NCI-H774 (cell line): ENCODE measurements at places on chromosomes 7 and 10.

DNA sequence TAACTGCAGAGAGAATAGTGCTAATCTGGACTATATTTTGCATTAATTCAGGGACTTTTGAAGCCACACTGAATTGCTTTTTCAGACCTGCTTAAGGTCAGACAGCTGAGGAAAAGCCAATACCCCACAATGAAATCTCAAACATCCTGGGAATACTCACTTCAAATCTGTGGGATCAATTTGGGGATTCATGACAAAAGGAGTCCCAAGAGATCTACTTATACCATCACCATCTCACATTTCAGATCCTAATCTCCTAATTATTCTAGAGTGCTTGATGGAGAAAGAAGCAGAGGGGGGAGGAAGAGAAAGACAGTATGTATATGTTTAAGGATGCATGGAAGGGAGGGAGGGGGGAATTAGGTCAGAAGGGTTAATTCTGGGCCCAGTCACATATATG, 202.2 kb downstream of the CACNA2D1 start:
- DNase-seq: no peak

DNA sequence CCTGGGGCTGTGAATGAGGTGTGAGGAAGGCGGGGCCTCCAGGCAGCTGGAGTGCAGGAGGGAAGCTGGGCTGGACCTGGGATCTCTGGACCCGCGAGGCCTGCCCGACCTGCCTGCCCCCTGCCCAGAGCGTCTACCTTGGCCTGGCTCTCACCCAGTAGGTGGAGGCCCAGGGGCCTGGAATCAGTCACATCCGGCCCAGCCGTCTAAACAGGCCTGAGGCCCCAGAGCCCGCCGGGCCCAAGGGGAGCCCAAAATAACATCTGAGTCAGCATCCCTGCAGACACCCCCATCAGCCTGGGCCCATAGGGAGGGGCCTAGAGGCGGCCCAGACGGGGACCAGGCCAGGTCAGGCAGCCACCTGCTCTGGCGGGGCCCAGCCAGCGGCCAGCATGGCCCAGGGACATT, 15.1 kb upstream of the ELN start:
- no peak for DNase-seq

- DNase-seq: no peak
Measured at GRCh38 chr7:50629238-50629901, 64.2 kb upstream of the DDC start.

GRCh38 chr7:43954524-43955228, 28.4 kb downstream of the UBE2D4 start:
- no peak for DNase-seq

- DNase-seq: no peak
Measured at GRCh38 chr7:52325237-52325636, 710.2 kb upstream of the POM121L12 start.

GRCh38 chr10:90988802-90989201, 67.9 kb upstream of the ANKRD1 start:
- DNase-seq: no peak

DNA sequence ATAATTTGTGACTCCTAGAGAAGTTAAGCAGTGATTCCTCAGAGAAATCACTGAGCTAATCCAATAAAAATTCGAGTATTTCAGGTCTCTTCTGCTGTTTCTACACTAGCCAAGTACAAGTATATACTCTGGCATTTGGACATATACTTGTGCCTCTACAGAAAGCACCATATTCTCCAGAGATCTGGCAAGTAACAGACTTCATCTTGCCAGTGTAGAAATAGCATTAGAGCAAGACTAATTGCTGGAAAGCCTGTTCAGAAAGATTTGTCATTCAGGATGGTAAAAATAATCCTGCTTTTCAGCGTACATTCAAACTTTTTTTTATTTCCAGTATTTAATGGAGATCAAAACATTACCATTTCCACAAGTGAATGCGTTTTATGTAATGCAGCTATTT, 410.8 kb upstream of the ETV1 start:
- no peak for DNase-seq

DNA sequence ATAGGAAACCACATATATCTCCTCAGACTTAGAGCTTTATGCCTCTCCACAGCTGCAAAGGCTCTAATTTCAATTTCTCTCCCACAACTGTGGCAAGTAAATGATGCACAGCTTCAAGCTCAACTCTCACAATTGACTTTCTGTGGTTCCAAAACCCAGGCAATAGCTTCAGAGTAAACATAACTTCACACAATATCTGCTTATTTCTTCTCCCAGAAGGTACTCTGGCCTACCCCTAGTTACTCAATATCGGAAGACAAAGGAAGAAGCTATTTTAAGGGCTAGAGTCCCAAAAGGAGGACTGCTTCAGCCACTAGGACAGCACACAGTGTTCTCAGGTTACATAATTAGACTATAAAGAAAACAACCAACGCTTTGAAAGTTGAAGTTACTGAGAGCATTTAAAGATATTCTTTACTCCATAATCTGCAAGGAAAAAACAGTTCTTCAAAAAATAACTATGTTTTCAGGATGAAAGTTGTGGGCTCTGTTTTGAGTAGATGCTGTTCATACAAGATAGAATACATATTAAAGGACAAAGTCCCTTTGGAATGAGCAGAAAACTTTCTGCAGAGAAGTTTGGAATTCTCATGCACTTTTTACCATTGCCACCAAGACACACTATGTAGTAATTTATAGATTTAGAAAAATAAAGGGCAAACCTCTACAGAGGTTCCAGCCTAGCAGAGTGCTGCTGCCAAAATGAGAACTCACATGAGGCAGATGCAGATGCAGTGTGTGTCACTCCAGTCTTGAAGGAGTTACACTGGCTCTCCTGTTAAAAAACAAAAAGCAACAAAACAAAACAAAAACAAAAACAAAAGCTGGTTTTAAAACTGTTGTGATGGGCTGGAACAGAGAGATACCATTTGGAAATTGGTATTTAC, 81.8 kb downstream of the NT5C2 start:
- DNase-seq: no peak

- no peak for DNase-seq
Measured at GRCh38 chr10:33178026-33178755, 156.3 kb downstream of the NRP1 start.

- no peak for DNase-seq
Measured at GRCh38 chr10:88938039-88938438, 14.5 kb downstream of the ACTA2 start.

DNA sequence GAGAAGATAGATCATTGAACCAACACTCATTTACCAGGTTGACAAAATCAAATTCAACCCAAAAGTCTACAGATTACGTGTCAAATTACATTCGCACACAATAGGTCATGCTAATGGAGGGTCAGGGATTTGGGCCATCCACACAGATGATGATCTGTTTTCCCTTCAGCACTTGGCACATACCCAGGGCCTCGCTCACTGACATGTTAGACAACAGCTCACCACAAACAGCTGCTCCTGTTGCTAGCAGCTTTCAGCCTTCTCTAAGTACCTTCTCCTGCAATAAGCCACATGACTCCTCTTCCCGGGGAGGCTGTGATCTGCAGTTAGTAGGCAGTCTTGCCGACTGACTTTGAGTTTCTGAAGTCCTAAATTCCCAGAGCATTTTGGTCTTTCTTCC, 18.4 kb downstream of the NKX2-3 start:
- DNase-seq: peak; percentile 26

DNA sequence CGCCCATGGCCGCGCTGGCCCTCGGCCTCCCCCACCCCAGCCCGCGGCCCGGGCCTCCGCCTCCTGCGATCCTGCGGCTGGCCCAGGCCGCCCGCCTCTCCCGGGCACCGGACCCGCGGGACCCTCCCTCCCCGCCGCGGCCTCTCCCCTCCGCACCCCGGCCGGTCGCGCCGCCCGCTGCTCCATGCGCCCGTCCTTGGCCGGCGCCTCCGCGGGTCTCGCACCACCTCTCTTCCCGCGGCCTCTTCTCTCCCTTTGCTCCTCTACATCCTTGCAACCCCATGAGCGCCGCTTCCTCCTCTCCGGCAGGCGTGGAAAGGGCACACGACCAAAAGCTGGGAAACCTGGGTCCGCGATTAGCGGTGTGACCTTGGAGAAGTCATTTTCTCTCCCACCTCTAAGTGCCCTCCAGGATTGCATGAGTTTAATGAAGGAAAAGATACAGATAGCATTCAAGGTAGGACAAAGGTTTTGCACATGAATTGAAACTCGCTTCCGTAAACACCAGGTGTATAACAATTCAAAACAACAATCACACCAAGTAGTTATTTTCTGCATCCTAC, 448 bp upstream of the SRPK2 start:
- DNase-seq: peak; percentile 48

DNA sequence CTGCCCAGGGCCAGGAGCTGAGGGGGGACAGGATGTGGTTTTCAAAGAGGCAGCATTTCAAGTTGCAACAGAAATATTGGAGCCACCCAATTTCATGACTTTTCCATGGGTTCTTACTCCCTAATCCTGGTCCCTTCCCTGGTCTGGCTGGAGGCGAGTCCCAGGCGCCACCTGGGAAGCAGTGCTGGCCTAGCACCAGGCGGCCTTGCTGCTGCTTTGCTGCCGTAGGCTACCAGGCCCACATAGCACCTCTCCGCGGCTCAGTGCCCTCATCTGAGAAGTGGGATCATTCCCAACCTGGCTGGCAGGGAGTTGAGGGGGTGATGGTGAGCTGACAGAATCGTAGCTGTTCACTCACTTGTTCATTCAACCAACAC, 33.7 kb downstream of the ZMIZ1 start:
- DNase-seq: no peak

GRCh38 chr7:28955718-28956607, 2.2 kb downstream of the TRIL start:
- DNase-seq: peak; percentile 83

DNA sequence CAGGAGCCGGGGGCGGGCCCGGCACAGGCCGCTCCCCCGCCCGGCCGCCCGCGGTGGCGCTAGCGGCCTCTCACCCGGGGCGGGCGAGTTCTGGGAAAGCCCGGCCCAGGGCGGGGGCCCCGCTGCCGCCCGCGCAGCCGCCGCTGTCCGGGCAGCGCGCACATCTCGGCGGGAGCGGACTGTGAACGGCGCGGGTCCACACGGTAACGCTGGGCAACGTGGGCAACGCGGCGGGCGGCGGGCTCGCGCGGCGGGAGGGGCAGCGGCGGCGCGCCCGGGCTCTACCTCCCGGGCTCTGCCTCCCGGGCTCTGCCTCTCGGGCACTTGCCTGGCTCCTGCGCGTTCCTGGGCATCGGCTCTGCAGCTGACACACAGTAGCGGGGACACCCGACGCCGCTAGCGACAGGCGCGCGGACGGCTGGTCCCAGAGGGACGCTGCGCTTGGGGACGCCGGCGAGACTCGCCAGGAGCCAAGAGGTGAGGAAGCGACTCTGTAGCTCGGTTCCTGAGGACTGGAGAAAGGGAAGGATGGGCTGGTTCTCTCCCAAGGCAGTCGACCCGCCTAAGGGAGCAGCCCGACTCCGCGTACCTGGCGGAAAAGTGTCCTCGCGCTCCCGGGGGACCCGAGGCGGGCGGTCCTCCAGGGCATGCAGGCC, at the start of gene PLCE1:
TSS of gene PLCE1 (plus strand) at position 150 of the 656 bp plus-strand sequence. CDS start 37,116 bp downstream, outside the sequence.
- DNase-seq: peak; percentile 62

DNA sequence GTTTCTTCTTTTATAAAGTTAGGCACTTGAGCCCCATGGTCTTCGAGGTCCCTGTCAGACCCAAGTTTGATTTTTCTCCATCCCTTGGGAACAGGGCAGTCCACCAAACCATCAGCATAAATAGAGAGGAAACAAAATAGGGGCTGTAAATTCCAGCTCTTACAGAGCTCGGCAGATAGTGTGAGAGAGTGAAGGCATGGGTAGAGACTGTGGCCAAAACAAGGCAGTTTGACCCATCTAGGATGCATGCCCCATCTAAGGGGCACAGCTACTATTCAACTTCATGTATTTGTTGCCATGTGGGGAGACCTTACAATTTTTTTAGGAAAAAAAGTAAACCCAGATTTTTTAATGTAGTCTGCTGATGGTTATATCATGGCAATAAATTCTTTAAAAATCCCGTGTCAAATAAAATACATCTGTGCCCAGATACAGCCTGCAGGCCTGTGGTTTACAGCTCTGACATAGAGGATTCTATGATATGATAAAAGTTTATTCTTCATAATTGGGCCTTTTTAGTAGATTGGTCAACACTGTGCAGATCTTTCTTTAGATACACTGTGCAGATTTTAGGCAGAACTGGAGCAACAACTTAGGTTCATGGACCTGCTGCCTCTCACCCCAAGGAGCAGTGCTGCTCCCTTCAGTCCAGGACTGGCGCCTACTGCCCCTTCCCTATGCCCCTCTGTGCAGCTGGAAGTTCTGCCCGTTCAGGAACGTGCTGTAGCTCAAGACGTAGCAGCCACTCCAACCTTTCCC, 5.3 kb downstream of the PPP1R3C start:
- no peak for DNase-seq

DNA sequence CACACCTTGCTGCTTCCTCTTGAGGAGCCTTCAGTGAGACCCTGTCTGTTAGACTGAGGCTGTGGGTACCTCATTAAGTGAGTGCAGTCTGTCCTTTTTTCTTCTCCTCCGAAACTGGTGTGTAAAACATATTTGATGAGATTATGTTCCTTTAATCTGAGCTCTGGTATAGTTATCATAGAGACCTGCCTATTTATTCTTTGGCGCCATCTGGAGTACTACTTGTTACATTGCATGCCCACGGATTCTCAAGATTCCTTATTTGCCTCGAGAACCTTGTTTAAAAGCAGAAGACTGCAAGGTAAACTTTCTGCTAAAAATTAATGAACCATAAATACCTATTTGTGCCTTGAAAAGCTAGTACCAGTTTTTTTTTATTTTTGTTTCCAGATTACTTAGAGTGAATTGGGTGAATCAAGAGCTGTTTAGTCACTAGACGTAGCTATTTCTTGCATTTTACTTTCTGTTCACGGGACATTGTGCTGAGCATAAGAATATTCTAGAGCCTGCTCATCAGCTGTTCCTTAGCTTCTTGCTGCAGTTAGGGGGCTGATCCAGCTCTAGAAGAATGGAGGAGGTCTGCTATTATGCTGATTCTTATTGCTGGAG, 16.9 kb upstream of the STMP1 start:
- DNase-seq: peak; percentile 11

- DNase-seq: no peak
Measured at GRCh38 chr10:48814933-48815332, 124.7 kb downstream of the LRRC18 start.

- DNase-seq: no peak
Measured at GRCh38 chr10:4820804-4821401, 5.1 kb upstream of the AKR1E2 start.

- DNase-seq: peak; percentile 7
Measured at GRCh38 chr7:42091461-42092291, 145.3 kb downstream of the GLI3 start.

- DNase-seq: no peak
Measured at GRCh38 chr10:24206334-24206733, 2.6 kb upstream of the KIAA1217 start.
